CD8-positive, alpha-beta memory T cell (primary cell): ENCODE measurements at places on chromosomes 7 and 10. TPM values are rescaled to one million over a fixed set of nuclear protein-coding genes. Genes with fewer than 3 reads are reported as not detected.

GRCh38 chr7:66183700-66184099 is 21.4 kb upstream of the TPST1 start:
- no peaks in the 10 kb centered on the region for H3K27me3 ChIP-seq
- H3K4me1 ChIP-seq: no peaks in the 10 kb centered on the region
- no peak for DNase-seq
- no peak overlapping the region for H3K27ac ChIP-seq

- no peaks in the 10 kb centered on the region for H3K4me1 ChIP-seq
- H3K27ac ChIP-seq: no peak overlapping the region
- H3K27me3 ChIP-seq: no peaks in the 10 kb centered on the region
- no peak for DNase-seq
- no peak overlapping the region for H3K4me3 ChIP-seq
These were observed 27.3 kb downstream of the FIGNL1 start for GRCh38 chr7:50422858-50423257.

BTBD16 gene
- not detected for total RNA-seq

MUC12 gene
- 0.35 TPM for total RNA-seq

DNA sequence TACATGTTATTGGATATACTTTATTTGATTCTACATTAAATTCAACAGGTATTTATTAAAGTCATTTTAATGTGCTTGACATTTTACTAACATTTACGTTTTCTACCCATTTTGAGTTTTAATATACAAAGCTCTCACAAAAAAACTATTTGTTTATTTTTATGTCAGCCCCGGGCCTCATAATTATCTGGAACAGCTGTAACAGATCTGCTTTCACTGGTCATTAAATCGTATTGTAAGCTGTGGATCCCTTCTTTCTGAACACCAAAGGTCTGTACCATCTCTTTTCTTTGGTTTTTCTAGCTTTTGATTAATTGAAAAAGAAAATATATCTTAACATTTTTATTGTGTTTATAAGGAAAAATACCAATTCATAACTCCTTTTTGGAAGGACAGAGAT is 73.5 kb downstream of the SEMA3E start:
- DNase-seq: no peak
- H3K27ac ChIP-seq: no peak overlapping the region
- no peak overlapping the region for H3K4me3 ChIP-seq
- H3K27me3 ChIP-seq: no peaks in the 10 kb centered on the region
- no peaks in the 10 kb centered on the region for H3K36me3 ChIP-seq

FAM241B gene
- total RNA-seq: 10.6 TPM

- H3K27ac ChIP-seq: no peak overlapping the region
- no peaks in the 10 kb centered on the region for H3K36me3 ChIP-seq
- H3K27me3 ChIP-seq: no peaks in the 10 kb centered on the region
- DNase-seq: no peak
- H3K4me1 ChIP-seq: no peaks in the 10 kb centered on the region
These were observed 374.9 kb upstream of the CELF2 start for GRCh38 chr10:10642751-10643150.

DNA sequence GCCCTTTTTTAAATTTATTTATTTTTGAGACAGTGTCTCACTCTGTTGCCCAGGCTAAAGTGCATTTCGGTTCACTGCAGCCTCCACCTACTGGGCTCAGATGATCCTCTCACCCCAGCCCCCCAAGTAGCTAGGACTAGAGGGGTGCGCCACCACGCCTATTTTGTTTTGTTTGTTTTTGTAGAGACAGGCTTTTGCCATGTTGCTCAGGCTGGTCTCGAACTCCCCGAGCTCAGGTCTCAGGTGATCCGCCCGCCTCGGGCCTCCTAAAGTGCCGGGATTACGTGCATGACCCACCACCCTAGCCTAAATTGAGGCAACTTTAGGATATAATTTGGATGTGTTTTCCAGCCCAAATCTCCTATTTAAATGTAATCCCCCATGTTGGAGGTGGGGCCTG is 805 bp downstream of the ZNF736 start:
- no peaks in the 10 kb centered on the region for H3K27me3 ChIP-seq
- DNase-seq: no peak
- H3K27ac ChIP-seq: peak overlapping the region; percentile 85
- H3K4me3 ChIP-seq: peak overlapping the region; percentile 98

SLC16A12 gene
- total RNA-seq: not detected

DNA sequence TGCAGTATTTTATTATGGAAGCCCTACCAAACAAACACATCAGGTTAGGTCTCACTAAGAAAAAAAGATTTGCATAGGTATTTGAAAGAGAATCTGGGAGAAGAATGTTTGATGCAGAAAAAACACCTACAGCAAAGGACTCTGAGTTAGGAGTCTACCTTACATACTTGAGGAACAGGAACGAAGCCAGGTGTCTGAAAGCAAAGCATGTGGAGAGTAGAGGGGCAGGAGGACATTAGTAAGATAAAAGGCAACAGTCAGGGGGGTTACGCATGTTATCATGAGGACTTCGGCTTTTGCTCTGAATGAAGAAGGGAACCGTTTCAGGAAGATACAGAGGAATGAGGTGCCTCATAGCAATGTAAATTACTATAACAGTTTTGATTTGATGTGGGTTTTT is 87.9 kb upstream of the PTER start:
- no peak overlapping the region for H3K27ac ChIP-seq
- H3K27me3 ChIP-seq: no peaks in the 10 kb centered on the region
- no peaks in the 10 kb centered on the region for H3K36me3 ChIP-seq

PTF1A gene
- not detected for total RNA-seq

DNA sequence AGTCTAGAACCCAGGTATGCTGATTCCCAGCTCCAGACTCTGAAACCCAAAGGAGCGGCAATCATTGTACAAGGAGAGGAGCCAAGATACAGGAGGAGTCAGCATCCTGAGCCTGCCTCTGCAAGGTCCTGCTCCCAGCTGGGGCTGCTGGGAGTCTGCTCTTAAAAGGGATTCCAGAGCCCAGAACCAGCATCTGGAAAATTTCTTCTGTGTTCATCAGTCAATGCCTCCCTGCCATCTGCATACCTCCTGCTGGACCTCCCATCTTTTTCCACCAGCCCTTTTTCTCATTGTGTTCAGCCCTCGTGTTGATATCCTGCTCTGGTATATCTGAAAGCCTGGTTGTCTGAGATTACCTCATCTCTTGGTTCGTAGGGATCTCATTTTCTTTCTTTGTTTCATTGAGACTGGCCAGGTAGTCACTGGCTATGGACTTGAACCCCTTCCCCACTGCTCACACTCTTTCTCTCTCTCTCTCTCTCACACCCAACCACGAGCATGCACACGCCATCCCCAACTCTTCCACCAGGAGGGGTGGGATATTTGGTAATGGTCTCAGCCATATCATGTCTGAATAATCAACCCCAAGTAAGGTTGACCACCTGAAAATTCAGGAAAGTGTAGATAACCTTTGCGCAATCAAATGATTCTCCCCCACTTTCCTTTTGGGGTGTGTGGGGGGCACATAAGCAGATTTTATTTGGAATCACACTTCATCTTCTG is 608.8 kb downstream of the LRMDA start:
- H3K27me3 ChIP-seq: no peaks in the 10 kb centered on the region
- no peaks in the 10 kb centered on the region for H3K36me3 ChIP-seq
- DNase-seq: no peak

PON1 gene
- total RNA-seq: not detected

DNA sequence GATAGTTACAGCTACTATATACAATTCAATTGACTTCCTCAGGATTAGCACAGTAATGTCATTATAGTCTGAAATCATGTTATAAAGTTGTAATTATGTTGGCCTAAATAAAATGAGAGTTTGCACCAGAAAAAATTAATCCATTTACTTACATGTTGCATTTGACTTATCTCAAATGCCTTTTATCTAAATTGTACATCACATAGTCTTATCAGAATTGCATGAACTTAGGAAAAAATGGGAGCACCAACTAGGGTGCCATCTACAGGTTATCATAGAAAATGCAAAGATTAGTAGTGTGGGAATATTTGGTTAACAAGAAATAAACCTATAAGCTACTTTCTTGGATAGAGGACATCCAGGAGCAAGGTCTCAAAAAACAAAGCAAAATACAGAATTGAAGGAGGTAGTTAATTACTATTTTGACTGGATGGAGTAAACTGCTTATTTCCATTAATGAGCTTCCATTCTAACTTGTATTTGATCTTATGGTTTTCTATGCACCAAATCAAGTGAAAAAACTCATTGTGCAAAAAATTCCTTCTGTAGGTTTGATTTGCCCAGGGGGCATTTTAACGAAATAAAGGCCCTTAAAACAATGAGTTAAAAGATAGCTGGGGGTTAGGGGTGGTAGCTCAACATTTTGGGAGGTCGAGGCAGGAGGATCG is 60.0 kb upstream of the ORC5 start:
- H3K4me3 ChIP-seq: no peak overlapping the region
- no peak overlapping the region for H3K27ac ChIP-seq
- no peaks in the 10 kb centered on the region for H3K4me1 ChIP-seq
- no peak for DNase-seq
- no peaks in the 10 kb centered on the region for H3K27me3 ChIP-seq

- no peaks in the 10 kb centered on the region for H3K36me3 ChIP-seq
- peak overlapping the region; percentile 48 for H3K4me3 ChIP-seq
- no peaks in the 10 kb centered on the region for H3K27me3 ChIP-seq
- peaks cover 14% of the 10 kb centered on the region for H3K4me1 ChIP-seq
These were observed 822 bp downstream of the SHOC2 start for GRCh38 chr10:110919971-110920881.

AKR1C4 gene
- not detected for total RNA-seq

DNA sequence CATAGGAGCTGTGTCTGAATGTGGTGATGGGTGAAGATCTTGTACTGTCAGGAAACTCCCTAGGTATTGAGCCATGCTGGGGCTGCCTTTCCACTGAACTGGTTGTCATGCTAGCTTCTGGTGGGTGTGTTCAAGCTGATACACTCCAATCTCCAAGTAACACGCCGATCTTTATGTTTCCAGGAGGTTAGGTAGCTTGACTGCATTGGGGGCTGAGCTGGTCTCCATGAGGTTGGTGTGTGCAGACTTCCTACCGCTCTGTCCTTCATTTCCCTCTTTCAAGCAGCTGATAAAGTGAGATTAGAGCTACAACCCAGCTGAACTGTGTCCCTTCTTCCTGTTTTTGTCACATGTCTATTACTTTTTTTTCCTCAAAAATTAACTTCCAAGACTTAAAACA is 265.5 kb downstream of the ANKRD30A start:
- H3K27me3 ChIP-seq: no peaks in the 10 kb centered on the region
- H3K36me3 ChIP-seq: no peaks in the 10 kb centered on the region
- H3K27ac ChIP-seq: no peak overlapping the region
- no peaks in the 10 kb centered on the region for H3K4me1 ChIP-seq

CFAP70 gene
- 0.86 TPM for total RNA-seq

ZNF775 gene
- 6.0 TPM for total RNA-seq

GRCh38 chr7:102004229-102004628 is 186.8 kb downstream of the CUX1 start:
- H3K4me3 ChIP-seq: no peak overlapping the region
- no peak for DNase-seq
- H3K27me3 ChIP-seq: no peaks in the 10 kb centered on the region

DNA sequence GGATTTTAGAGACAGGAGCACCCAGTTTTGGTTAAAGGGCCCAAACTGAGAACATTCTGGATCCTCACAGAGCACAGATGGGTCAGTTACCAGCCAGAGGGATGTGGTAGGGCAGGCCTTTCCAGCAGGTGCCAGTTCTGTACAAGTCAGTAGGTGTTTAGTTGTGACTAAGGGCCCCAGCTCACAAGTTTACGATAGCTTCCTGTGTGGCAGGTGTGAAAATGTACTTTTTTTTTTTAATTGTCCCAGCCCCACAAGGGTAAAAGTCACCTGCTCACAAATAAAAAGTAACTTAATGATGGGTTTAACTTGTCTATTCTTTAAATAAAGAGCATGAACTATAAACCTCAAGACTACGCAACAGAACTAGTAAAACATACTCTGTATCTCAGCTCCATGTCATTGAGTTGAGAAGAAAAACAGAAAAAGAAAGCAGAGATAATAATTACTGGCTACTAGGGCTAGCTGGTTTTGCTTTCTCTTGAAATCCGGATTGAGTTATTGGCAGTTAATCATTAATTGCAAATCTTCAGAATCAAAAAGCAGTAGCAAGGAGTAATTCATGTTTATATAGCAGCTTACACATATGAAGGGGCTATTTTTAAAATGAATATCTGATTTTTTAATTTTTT is 15.4 kb downstream of the NFE2L3 start:
- H3K4me3 ChIP-seq: no peak overlapping the region
- peaks cover 4% of the 10 kb centered on the region for H3K36me3 ChIP-seq
- DNase-seq: no peak
- peaks cover 17% of the 10 kb centered on the region for H3K4me1 ChIP-seq

IKZF5 gene
- 23.9 TPM for total RNA-seq

DNA sequence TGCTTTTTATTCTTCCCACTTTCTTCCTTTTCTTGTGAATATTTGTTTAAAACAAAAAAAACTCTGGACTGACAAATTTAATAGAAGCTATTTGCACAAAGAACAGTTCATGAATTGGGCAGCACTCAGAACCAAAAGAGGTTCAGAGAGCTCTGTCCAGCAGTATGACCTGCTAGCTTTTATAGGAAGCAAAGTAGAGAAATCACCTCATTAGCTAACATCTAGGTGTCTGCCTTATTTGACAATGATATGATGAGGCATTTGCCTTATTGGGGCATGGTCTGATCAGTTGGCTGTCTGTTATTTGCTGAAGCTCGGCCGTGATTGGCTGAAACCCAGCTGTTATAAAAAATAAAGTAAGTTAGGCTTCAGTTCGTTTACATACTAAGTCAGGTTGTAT is 819 bp upstream of the TRIM4 start:
- no peaks in the 10 kb centered on the region for H3K27me3 ChIP-seq
- H3K36me3 ChIP-seq: peaks cover 18% of the 10 kb centered on the region
- H3K4me1 ChIP-seq: peaks cover 46% of the 10 kb centered on the region
- DNase-seq: no peak
- H3K4me3 ChIP-seq: peak overlapping the region; percentile 97
- peak overlapping the region; percentile 94 for H3K27ac ChIP-seq

OPALIN gene
- not detected for total RNA-seq

DNA sequence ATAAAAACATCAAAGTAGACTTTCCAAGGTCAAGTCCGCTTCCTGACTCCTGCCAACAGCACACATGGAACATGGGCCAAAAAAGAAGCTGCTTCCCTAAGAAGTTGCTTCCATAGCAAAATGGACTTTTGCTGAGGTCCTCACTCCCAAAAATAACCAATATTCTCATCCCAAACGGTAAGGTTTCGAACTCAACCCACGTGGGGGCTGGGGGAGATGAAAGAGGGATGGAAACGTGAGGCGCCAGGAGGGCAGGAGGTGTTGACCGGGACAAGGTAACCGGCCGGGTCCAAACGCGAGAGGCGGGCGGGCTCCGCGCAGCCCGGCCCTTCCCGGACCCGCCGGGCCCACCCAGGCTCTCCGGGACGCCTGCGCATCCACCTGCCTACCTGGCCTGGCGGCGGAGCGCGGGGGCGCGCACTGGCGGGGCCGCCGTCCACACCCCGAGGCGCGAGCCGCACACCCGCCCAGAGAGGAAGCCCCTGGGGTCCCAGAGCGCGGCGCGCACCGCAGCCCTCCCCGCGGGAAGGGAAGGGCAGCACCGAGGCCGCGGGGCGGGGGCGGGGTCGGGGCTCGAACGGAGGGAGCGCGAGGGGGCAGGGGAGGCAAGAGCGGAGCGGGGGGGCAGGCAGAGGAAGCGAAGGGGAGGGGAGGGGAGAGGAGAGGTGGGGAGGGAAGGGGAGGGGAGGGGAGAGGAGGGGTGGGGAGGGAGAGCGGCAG is 742 bp downstream of the LMBR1 start:
- DNase-seq: peak; percentile 62
- H3K4me1 ChIP-seq: peaks cover 10% of the 10 kb centered on the region
- no peaks in the 10 kb centered on the region for H3K36me3 ChIP-seq
- peak overlapping the region; percentile 68 for H3K4me3 ChIP-seq
- no peaks in the 10 kb centered on the region for H3K27me3 ChIP-seq

- H3K27ac ChIP-seq: no peak overlapping the region
- no peaks in the 10 kb centered on the region for H3K27me3 ChIP-seq
- no peak for DNase-seq
- H3K4me3 ChIP-seq: no peak overlapping the region
- no peaks in the 10 kb centered on the region for H3K4me1 ChIP-seq
These were observed 151.5 kb upstream of the FAM3C start for GRCh38 chr7:121547544-121548092.
